Fibroblast of skin of right quadriceps (primary cell): ENCODE measurements at places on chromosomes 16 and 17.
A peak's percentile ranks its signal among the peaks of the same experiment; 100 is the strongest.

GRCh38 chr16:80804056-80804525, 307 bp downstream of the CDYL2 start:
- DNase-seq = peak; percentile 69

DNA sequence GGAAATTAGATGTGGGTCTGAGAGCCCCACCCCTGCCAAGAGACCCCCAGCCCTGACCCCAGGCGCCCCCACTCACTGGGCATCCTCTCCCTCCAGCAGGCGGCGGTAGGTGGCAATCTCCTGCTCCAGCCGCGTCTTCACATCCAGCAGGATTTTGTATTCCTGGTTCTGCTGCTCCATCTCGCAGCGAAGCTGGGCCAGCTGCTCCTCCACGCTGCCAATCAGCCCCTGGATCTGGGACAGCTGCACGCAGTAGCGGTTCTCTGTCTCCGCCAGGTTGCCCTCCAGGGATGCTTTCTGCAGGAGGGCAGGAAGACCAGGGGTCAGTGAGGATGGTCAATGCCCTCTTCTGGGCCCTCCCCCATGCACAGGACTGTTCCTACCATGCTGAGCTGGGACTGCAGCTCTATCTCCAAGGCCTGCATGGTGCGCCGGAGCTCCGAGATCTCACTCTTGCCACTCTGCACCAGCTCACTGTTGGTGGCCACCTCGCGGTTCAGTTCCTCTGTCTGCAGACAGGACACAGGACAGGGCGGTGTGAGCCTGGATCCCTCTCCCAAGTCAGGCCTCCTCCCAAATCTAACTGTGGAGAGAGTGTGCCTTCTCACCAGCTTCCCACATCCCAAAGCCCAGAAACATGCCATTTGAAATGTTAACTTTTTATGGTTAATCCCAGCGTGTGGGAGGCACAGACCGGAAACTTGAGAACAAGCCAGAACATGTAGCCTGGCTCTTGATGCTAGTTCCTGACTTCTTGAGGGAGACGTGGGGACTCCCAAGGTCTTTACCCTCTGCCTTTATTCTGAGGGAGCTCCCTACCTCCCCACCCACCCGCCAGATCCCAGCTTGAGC, 3.6 kb downstream of the KRT17 start:
- DNase-seq = peak; percentile 21

DNA sequence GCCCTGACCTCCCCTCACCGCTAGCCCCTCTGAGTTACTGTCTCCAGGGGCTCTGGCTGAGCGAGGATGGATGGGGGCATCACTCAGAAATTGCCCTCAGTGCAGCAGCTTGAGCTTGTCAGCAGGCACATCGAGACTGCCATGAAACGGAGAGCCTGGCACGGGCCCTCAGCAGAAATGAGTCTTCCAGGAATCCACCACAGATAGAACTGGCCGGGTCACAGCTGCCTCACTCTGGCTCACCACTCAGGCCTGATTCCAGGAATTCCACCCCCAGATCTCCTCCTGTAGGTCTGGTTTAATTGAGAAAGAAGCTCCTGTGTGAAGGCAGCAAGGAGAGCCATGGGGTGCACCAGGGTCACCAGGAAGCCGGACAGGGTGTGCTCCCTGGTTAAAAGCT, 85.5 kb downstream of the GSG1L start:
- DNase-seq = no peak

- no peak for DNase-seq
Observed at GRCh38 chr17:43988301-43988700, 16.1 kb upstream of the NAGS start.

DNA sequence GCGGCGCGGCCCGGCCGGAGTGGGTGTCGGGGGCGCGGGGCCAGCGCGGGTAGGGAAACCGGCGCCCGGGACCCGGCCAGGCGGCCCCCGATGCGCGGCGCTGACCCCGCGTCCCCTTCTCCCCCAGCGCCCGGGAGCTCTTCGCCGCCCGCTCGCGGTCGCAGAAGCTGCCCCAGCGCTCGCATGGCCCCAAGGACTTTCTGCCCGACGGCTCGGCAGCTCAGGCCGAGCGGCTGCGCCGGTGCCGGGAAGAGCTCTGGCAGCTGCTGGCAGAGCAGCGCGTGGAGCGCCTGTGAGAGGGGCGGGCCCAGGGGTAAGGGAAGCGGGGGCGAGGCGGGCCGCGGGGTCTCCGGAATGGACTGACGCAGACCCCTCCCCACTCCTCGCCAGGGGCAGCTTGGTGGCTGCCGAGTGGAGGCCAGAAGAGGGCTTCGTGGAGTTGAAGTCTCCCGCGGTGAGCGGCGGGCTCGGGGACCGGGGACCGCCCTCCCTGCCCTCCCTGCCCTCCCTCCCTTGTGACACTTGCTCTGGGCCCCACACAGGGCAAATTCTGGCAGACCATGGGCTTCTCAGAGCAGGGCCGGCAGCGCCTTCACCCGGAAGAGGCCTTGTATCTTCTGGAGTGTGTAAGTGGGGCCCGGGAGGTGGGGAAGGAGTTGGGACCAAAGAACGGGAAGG, 430 bp downstream of the TSEN54 start:
- no peak for DNase-seq

GRCh38 chr16:72987480-72987901, 60.4 kb downstream of the ZFHX3 start:
- no peak for DNase-seq

DNA sequence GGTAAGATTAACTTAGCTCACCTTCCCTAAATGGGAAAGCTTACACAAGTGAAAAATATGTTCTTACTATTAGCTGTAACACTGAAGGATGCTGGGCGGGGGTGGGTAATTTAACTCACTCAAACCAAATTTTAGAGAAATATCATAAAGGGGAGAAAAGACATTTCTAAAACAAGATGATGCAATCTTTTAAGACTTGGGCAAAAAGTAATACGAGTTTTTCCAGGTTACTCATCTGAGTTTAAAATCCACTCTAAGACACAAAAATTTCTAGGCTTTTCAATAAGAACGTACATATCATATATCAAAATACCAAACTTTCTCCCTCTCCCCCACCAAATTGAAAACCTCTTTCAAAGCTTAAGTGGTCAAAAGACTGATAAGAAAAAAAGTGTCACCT, 228.8 kb downstream of the CEP112 start:
- DNase-seq = no peak

- DNase-seq = no peak
Observed at GRCh38 chr17:80824549-80825470, 166.8 kb upstream of the CHMP6 start.

DNA sequence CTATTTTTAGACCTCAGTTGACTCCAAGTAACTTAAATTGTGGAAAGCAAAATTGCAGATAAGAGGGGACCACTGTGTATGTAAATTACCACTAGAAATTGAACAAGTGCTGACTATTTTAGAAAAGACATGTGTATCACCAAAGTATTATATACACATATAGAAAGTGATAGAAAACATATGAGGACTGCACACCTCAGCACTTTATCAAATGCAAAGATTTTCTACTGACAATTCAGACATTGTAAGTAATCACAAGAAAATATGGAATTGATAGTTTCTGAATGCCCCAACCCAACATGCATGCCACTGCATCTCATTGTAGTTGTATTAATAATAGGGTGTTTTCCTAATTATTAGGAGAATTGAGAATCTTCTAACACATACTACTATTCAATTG, 536.5 kb downstream of the CDH11 start:
- no peak for DNase-seq

- peak; percentile 54 for DNase-seq
Observed at GRCh38 chr17:55735731-55736405, 13.2 kb upstream of the TMEM100 start.

DNA sequence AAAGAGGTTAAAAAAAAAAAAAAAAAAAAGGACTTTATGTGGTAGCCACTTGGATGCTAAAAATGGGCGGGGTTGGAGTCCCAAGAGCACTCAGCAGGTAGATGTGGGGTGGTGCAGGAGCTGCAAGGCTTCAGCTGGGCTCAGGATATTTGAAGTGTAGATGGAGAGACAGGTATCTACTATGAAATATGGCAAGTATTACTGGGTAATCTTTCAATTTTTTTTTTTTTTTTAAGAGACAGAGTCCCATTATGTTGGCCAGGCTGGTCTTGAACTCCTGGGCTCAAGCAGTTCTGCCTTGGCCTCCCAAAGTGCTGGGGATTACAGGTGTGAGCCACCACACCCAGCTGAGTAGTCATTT, 7.6 kb downstream of the TUFM start:
- DNase-seq = no peak

DNA sequence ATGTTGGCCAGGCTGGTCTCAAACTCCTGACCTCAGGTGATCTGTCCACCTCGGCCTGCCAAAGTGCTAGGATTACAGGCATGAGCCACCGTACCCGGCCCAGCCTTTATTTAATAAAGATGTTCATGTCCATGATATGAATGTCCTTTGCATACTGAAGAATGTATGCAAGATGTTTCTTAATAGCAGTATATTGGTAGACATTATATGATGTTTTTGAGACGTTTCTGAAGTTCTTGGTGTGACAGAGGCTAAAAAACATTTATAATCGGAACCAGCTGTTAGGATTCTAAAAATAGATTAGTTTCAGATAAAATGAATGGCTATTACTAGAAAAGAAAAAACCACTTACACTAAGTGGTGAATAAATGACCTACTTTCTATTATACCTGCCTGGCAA, 11.8 kb downstream of the PDZD9 start:
- peak; percentile 57 for DNase-seq

- DNase-seq = peak; percentile 100
Observed at GRCh38 chr16:30922960-30923535, 324 bp upstream of the FBXL19 start.
